Occipital lobe (tissue), 3 donors: ENCODE measurements at places on chromosomes 7 and 10. TPM values are rescaled to one million over a fixed set of nuclear protein-coding genes. Genes with fewer than 3 reads are reported as not detected.

The SPDYE8 gene
- total RNA-seq = not detected

The AASS gene
- total RNA-seq = 19.3 TPM

The IL6 gene
- total RNA-seq = not detected

The CCDC172 gene
- total RNA-seq = not detected

The MYPN gene
- not detected for total RNA-seq

The NFKB2 gene
- total RNA-seq = 2.2 TPM

The MEOX2 gene
- 0.16 TPM for total RNA-seq

The KNDC1 gene
- total RNA-seq = 5.9 TPM

The STAMBPL1 gene
- 7.8 TPM for total RNA-seq

The EPHB6 gene
- 55.8 TPM for total RNA-seq

The TFR2 gene
- total RNA-seq = 5.3 TPM

The OR13A1 gene
- not detected for total RNA-seq

The PAX4 gene
- total RNA-seq = not detected

The CALCR gene
- not detected for total RNA-seq

The EMX2 gene
- total RNA-seq = 2.0 TPM

The CDK5 gene
- total RNA-seq = 37.3 TPM

The PRRT4 gene
- 2.7 TPM for total RNA-seq

The CALML3 gene
- not detected for total RNA-seq

The SRRM3 gene
- total RNA-seq = 6.7 TPM

The EN2 gene
- total RNA-seq = not detected

The SFMBT2 gene
- 17.8 TPM for total RNA-seq

The CCDC126 gene
- total RNA-seq = 67.1 TPM

The HTR5A gene
- 0.62 TPM for total RNA-seq

The SUN3 gene
- total RNA-seq = not detected

The AGR3 gene
- not detected for total RNA-seq

The CCDC3 gene
- 12.8 TPM for total RNA-seq

The ACSM6 gene
- total RNA-seq = not detected

The PRPS1L1 gene
- total RNA-seq = not detected
